ENCODE measurements at places on chromosomes 11 and 22.

DNA sequence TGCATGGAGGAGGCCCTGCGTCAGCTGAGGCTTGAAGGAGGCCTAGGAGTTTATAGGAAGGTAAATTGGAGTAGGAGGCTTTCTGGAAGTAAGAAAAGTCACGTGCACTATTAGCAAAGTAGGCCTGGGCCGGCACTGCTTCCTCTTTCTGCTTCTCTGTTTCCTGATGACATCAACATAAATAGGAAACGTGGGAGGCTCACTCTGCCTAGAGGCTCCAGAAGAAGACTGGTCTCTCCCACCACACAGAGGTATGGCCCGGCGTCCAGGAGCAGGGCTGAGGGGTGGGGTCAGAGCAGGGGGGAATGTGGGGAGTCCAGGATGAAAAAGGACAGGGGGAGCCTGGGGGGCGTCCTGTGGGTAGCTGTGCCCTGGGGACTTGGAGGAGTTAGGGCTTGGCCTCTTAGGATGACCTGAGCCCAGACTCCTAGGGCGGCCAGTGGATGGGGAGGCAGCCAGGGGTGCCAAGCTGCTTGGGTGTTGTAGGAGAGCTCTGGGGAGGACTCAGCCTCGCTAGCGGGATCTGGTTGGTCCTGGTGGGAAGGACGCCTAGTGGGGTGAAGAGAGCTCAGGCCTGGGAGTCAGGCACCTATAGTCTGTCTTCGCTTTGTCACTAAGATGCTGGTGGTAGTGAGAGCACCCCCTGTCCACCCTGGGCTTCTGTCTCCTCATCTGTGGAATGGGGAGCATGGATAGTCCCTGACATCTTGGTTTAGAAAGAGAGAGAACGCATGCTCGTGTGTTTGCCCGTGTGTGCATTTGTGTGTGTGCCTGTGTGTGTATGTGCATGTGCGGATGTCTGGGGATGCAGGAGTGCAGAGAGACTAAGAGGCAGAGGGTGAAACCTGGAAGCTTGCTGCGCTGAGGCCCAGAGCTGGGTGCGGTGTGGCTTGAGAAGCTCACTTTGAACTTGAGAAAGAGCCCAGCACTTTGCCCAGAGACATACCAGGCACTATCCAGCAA, at the start of gene CSF2RB:
TSS of gene CSF2RB (plus strand) at position 202 of the 963 bp plus-strand sequence. CDS start 8,580 bp downstream, outside the sequence.
- no peak for DNase-seq

DNA sequence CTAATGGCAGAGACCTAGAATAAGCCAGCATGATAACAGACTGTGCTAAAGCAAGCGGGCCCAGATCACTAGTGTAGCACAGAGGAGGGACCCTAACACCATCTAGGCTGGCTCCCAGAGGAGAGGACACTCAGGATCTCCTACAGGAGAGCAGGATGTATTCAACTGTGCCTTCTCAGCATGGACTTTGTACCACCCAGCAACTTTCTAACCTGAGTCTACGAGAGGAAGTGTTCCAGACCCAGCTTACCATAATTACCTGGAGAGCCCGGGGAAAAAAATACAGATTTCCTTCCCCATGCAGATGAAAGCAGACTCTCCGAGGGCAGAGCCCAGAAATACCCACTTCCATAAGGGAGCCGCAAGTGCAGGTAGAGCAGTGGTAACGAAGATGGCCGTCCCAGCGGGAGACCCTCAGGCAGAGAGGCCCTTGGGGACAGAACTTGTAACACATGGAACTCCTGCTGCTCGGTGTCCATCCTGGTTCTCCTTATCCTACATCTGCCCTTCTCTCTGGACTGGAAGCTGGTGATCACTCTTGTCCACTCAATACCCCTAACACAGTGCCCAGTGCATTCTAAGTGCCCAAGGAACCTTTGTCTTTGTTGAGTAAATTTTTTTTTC, 20.2 kb downstream of the DDX25 start:
- DNase-seq: no peak

- DNase-seq: no peak
Observed at GRCh38 chr11:111443640-111444039, 64.6 kb upstream of the POU2AF1 start.

- DNase-seq: no peak
Observed at GRCh38 chr22:20654343-20655208, 119.3 kb upstream of the SERPIND1 start.

- no peak for DNase-seq
Observed at GRCh38 chr11:44165432-44165831, 70.0 kb downstream of the EXT2 start.

DNA sequence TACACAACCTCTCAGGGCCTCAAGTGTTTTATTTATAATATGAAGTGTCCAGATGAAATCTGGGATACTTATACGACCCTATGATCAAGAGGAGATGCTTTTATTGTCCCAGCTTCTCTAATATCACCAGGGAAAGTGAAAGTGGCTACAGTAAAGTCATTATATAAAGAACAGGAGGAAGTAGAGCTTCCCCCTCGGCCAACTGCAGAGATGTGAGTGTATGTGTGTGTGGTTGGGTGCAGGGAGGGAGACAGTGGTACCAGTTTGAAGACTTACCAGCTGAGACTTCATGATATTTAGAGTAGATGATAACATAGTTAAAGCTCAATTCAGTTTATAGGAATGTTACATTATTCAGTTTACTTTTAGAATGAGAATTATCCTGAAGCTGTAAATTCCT, 373.6 kb upstream of the DDI1 start:
- DNase-seq: no peak

DNA sequence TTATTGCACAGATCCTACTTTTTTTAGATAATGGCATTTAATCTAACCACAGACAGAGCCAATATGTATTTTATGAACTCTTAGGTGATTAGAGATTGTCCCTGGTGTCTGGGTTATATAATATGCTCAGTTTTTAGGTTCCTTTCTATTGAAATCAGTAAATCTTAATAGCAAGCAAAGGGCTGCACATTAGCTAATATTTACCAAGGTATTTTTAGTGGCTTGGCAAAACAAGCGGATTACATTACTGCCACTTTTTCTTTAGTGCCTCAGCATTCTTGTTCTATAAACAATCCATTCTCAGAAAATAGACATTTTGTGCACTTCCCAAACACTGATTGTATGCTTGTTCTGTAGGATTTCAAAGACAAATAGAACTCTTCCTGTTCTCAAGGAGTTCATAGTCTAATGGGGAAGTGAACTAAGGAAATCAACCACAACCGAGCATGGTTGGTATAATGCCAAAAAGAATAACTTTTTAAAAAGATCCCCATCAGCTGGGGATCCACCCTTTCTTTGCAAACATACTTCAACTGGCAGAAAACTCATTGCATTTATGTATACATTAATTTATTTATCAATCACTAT, 23.8 kb downstream of the KCNJ1 start:
- no peak for DNase-seq

- DNase-seq: no peak
Observed at GRCh38 chr22:30305519-30305905, 16.2 kb upstream of the CASTOR1 start.

- DNase-seq: no peak
Observed at GRCh38 chr11:46299451-46299961, 22.0 kb downstream of the CREB3L1 start.

DNA sequence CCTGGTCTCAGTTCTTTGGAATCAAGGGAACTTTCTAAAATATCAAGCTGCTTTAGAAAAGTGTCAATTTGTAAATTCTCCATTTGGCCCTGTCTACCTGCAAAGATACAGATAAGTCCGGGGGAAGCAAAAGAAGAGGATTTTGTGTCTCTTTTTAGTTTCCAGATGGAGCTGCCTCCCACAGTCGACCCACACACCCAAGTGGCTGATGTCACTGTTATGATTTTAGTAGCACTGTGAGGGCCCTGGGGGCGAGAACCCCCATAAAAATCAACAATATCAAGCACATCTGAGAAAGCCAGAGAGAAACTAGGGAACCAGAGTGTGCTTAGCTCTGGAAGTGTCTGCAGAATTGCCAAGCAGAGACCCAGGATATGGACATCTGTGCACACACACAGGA, 212.7 kb downstream of the LARGE1 start:
- no peak for DNase-seq

DNA sequence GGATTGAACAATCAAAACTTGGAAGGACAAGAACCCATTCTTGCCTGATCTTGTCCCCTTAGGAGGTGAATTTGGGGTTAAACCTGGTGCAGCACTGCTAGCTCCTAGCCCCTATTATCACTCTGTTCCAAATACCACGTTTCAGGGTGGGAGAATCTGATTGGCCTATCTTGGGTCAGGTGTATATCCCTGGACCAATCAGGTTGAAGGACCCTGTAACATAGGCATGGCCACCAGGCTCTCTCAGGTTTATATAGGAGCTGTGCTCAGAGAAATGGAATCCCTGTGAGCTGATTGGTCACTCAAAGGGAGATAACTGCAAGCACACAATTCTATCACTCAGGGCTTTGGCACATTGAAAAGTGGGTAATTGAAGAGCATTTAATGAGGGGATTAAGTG, 26.6 kb upstream of the AMPD3 start:
- DNase-seq: no peak

DNA sequence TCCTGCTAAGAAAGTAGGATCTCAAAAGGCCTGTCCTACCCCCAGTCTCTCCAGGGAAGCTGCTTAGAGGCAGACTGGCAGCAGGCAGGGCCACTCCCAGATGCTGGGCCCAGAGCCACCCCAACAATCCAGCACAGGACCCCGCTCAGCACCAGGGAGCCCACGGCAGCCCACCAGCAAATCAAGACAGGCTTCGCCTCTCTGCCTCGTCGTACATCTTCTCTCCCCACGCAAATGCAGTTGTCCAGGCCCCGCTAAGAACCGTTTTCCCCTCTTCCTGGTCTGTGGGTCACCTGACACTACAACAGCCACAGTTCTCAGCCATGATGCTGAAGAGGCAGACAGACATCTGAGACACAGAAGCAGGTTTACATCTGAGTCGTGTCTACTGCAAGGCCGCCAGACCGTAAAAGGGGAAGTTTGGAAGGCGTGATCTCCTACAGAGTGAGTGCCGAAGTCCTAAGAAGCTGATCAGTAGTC, 51.1 kb downstream of the IGSF9B start:
- DNase-seq: no peak

- no peak for DNase-seq
Observed at GRCh38 chr11:7019500-7020182, 505 bp downstream of the ZNF214 start.

- no peak for DNase-seq
Observed at GRCh38 chr22:39456522-39457197, at the start of gene MGAT3. Gene MGAT3, plus strand, starts transcription at chr22:39457012. Its CDS starts 30,336 bp downstream, at chr22:39487348.

GRCh38 chr11:67548555-67549110, 25.4 kb upstream of the CABP2 start:
- no peak for DNase-seq

DNA sequence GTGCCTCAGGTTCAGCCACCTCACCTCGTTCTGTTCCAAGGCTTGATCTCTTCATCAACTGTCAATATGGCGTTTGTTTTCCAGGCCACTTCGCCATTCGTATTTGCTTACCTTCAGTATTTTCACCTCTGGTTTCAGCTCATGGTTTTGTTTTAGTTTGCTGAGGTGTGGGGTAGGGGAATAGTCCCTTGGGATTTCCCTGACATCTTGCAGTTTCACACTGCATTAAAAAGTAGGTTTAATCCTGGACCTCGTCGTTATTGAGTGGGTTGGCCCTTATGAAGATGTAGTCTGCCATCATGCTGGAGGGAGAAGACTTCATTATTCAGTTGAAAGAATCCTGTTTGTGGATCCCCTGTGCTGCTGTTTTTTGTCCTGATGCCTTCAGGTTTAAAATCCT, 46.0 kb downstream of the C11orf91 start:
- no peak for DNase-seq

- DNase-seq: no peak
Observed at GRCh38 chr22:42397332-42398249, 34.6 kb downstream of the NFAM1 start.

- DNase-seq: no peak
Observed at GRCh38 chr11:19714387-19715363, 2.0 kb downstream of the NAV2 start.

- no peak for DNase-seq
Observed at GRCh38 chr11:42397483-42397882, 914.3 kb upstream of the API5 start.

Measured in natural killer cell treated with Interleukin-12 subunit alpha and Interleukin-12 subunit beta and Interleukin-15 and Interleukin-18, amount 100 ng/mL, for 72 hours (primary cell).